ENCODE measurements at places on chromosomes 6 and 20.

- DNase-seq, result no peak
Observed at GRCh38 chr6:144637541-144637940, 352.4 kb downstream of the UTRN start.

DNA sequence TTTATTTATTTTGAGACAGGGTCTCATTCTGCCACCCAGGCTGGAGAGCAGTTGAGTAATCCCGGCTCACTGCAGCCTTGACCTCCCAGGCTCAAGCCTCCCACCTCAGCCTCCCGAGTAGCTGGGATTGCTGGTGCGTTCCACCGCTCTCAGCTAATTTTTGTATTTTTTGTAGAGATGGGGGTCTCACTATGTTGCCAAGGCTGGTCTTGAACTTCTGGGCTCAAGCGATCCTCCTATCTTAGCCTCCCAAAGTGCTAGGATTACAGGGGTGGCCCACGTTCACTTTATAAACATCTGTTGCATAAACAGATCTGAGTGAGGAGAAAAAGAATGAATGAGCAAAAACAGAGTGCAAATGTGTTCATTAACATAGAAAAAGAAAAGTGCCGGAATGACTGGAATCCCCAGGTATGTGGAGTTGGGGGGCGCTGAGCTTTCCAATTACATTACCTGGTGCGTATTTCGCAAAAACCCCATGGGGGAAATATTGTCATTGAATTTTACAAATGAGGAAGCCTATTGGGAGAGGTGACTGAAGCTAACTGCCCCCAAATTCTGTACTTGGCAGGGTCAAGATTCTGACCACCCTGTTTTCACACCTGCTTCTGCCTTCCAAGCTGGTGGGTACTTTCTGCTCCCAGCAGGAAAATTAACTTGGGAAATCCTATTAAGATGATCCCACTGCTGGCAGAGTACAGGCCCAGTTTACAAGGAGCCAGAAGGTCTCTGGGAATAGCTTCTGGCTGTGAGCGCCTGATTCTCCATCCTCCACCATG lies 207.7 kb upstream of the JARID2 start:
- DNase-seq, result no peak

- DNase-seq, result no peak
Observed at GRCh38 chr6:3072798-3073197, 4.5 kb downstream of the RIPK1 start.

DNA sequence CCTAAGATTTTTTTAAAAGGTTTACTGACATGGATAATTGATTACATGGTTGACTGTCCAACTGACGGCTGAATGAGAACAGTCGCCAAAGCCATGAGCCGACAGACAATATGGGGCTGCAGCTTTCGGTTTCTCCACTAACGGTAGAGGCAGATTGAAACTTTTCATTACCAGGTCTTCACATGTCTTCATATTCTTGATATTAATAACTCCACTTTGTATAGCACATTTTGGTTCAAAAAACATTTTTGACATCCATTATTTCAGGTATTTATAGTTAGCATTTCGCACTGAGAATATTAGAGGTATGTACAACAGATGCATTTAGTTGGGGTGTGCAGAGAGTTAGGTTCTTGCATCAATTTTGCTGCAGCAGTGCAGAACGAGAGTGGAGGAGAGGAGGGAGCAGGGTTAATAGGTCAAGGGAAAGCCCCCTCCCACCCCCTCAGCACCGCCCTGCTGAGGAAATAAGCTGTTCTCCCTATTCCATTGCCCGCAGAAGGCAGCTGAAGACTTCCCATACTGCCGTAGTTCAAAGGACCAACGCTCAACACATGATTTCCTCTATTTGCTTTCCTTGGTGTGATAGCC lies 73.6 kb upstream of the ADTRP start:
- no peak for DNase-seq

Measured in right kidney (tissue), 9 donors.